ENCODE measurements at places on chromosomes 5 and 9.

DNA sequence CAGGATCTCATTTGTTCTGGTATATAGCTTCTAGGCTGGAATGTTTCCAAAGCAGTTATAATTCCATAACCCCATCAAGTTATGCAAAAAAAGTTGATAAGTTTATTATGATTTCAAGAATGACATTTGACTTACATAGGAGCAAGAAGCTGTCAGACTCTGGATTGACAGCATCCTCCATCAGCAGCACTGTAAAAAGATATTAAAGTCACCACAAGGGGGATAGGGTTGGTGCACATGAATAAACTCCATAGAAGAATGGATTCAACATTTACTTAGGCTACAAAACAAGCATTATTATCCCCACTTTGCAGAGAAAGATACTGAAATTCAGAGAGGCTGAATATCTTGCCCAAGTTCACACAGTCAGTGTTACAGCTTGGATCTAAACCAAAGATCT is 208.9 kb upstream of the SLC30A5 start:
- no peak overlapping the region for H3K27ac ChIP-seq
- H3K27me3 ChIP-seq: peaks cover 5% of the 10 kb centered on the region
- no peak for DNase-seq
- H3K36me3 ChIP-seq: no peaks in the 10 kb centered on the region
- H3K4me3 ChIP-seq: no peak overlapping the region

DNA sequence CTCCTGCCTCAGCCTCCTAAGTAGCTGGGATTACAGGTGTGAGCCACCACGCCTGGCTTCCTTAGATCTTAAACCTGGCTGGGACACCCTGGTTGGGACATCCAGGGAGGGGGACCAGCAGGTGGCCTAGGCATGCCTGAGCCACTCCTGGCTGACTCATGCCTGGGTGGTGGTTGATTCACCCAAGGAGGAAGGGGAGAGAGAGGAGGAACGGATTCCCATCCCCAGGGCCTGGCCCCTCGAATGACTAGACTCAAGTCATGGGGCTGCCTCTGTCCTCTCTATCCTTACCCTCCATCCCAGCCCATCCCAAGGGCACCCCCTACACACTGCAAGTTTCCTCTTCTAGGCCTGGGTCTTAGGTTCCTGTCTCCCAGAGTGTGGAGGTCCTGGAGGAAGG is 12.7 kb downstream of the EEIG1 start:
- no peak overlapping the region for H3K4me3 ChIP-seq
- peaks cover 73% of the 10 kb centered on the region for H3K4me1 ChIP-seq
- peak; percentile 63 for DNase-seq
- H3K36me3 ChIP-seq: peaks cover 6% of the 10 kb centered on the region

DNA sequence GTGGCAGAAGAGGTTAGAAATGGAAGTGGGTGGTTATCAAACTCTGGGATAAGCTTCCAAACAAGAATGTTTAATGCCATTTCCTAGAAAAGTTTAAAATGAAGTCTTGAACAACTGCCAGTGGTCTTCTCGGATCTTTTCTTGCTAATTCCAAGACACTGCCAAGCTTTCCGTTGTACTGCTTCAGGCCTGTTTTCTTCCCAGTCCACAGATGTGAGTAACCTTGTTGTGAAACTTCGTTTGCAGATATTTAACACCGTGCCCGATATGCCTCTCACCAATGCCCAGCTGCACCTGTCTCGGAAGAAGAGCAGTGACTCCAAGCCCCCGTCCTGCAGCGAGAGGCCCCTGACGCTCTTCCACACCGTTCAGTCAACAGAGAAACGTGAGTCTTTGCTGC is 269.8 kb downstream of the NR3C1 start:
- no peak for DNase-seq
- H3K27me3 ChIP-seq: no peaks in the 10 kb centered on the region
- H3K27ac ChIP-seq: no peak overlapping the region
- H3K4me1 ChIP-seq: peaks cover 2% of the 10 kb centered on the region

DNA sequence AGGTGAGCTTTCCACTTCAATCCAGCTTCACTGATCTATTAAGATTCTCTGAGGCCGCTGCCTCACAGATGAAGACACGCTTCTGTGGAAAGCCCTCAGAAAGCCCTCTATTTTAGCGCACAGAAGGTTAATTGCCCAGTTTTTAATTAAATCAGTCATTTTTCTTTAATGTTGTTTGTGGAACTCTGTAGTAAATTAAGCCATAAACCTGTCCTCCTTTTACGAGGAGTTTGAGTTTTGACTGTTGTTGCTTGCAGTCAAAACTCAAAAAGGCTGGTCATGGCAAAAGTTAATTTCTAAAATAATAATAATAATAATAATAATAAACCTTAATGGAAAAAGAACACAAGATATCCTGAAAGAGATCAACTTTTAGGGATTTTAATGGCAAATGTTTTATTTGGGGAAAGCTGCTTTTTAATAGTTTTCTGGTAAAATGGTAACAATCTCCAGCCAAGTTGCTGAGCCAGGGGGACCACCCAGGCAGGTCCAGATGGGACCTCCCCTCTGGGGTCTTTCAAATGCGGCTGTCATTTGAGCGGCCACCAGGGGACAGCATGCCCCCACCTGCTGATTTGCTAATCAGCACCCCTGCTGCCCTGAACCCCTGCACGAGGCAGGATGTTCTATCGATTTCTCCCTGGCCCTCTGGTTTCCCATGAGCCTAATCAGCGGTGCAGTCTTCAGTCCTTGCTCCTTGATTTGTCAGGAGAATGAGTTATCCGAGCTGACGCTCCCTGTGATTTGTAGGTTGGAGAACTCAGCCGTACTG is 247.2 kb downstream of the FSTL4 start:
- no peak overlapping the region for H3K27ac ChIP-seq
- H3K27me3 ChIP-seq: peaks cover 71% of the 10 kb centered on the region
- H3K4me1 ChIP-seq: no peaks in the 10 kb centered on the region
- no peaks in the 10 kb centered on the region for H3K36me3 ChIP-seq
- no peak overlapping the region for H3K4me3 ChIP-seq

GRCh38 chr9:73824671-73825070 is 672.5 kb upstream of the RORB start:
- DNase-seq: peak; percentile 10
- H3K4me3 ChIP-seq: no peak overlapping the region
- no peaks in the 10 kb centered on the region for H3K36me3 ChIP-seq
- no peaks in the 10 kb centered on the region for H3K4me1 ChIP-seq
- no peak overlapping the region for H3K27ac ChIP-seq
- H3K27me3 ChIP-seq: no peaks in the 10 kb centered on the region

DNA sequence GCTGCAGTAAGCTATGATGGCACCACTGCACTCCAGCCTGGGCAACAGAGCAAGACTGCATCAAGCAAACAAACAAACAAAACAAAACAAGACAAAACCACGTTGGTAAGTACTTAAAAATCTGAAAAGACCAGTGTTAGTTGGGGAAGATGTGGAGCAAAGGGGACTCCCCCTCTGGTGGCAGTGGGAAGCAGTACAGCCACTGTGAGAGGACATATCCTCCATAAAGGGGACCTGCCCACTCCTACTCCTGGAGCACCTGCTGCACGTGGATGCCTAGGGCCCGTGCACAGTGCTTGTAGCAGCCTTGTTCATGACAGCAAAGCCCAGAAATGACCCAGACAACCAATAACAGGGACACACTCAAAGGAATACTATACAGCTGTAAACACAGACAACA is 17.0 kb upstream of the IPPK start:
- no peak overlapping the region for H3K4me3 ChIP-seq
- H3K36me3 ChIP-seq: no peaks in the 10 kb centered on the region
- H3K27me3 ChIP-seq: no peaks in the 10 kb centered on the region
- no peak overlapping the region for H3K27ac ChIP-seq

GRCh38 chr5:173736923-173737412 is 120.5 kb upstream of the BOD1 start:
- peaks cover 11% of the 10 kb centered on the region for H3K4me1 ChIP-seq
- no peak for DNase-seq
- peaks cover 26% of the 10 kb centered on the region for H3K27me3 ChIP-seq
- H3K27ac ChIP-seq: no peak overlapping the region

DNA sequence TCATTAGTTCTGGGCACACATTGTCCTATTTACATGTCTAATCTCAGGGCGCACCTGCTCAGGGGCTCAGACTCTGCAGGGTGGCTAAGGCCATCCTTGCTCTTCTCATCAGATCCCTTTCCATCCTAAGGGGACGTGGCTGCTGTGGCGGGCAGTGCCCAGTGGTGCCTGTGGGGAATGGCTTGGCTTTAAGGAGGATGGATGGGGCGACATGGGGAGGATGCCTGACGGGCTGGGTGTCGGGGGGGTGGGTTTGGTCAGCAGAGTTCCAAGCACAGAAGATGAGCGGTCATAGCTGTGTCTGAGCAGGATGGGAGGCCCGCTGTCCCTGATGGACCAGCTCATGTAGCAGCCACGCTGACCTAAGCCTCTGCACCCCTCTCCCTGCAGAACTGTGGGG is 40.9 kb upstream of the SUSD3 start:
- no peak overlapping the region for H3K4me3 ChIP-seq
- peaks cover 40% of the 10 kb centered on the region for H3K27me3 ChIP-seq
- DNase-seq: no peak
- H3K4me1 ChIP-seq: no peaks in the 10 kb centered on the region
- H3K27ac ChIP-seq: no peak overlapping the region

- H3K4me3 ChIP-seq: no peak overlapping the region
- peaks cover 6% of the 10 kb centered on the region for H3K4me1 ChIP-seq
- no peaks in the 10 kb centered on the region for H3K36me3 ChIP-seq
- H3K27ac ChIP-seq: no peak overlapping the region
Measured at GRCh38 chr5:57320582-57320981, 146.7 kb downstream of the GPBP1 start.

DNA sequence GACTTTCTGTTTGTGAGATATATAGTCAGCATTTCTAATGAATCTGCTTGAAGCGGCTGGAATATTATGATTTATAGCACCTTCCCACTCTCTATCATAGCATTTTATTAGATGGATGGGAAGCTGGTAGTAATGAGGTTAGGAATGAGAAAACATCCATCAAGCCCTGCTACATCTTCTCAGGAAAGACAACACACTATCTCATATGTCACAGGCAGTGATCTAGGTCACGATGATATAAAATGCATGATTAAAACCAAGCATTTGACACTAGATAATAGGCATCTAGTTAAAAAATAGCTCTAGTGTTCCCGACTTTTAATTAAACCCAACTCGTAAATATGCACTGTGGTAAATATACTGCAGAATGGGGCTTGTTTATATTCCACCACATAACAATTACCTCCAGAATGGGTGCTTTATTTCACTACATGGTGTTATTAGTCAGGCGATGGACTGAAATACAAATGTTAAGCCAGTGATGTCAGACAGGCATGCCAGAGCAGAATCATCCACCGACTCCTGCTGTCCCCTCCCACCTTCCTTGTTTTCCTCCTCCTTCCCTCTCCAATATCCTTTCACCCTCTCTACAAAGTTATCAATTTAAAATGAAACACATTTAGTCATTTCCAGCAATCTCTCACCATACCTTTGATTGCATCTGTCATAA is 286.8 kb downstream of the SPATA31D1 start:
- H3K4me1 ChIP-seq: no peaks in the 10 kb centered on the region
- no peak overlapping the region for H3K4me3 ChIP-seq
- DNase-seq: no peak
- no peaks in the 10 kb centered on the region for H3K36me3 ChIP-seq
- H3K27me3 ChIP-seq: no peaks in the 10 kb centered on the region
- H3K27ac ChIP-seq: no peak overlapping the region

DNA sequence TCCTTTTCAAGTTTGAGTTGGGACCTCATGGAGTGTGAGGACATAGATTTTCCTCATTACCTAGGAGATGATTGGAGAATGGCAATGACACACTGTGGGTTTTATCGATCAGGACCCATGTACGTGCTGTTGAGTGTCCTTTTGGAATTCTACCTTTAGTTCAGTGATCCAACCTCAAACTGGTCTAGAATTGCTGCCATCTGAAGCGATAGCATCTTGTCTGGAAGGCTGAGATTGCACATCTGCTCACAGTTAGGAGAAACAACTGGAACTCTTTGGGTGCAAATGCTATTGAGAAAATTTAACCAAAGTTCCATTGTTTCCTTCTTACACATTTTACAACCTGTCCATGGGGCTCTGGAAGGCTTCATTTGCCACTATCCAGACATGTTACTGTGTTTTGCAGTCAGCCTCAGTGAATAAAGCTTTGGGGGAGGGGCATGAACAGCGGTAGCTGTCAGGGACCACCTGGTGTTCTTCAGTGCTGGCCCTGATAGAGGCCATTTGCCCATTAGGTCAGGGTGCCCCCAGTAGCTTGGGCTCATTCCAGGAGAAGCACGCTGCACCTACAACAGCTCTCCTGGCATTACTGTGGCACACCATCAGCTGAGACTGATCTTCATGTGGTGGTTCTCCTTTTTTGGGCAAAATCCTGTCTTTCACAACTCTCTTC is 123.1 kb downstream of the PDE8B start:
- no peak overlapping the region for H3K27ac ChIP-seq
- no peak for DNase-seq
- no peaks in the 10 kb centered on the region for H3K36me3 ChIP-seq
- H3K4me1 ChIP-seq: no peaks in the 10 kb centered on the region
- no peak overlapping the region for H3K4me3 ChIP-seq
- H3K27me3 ChIP-seq: peaks cover 5% of the 10 kb centered on the region
